ENCODE measurements at places on chromosomes 5 and 9.
A peak's percentile ranks its signal among the peaks of the same experiment; 100 is the strongest.

GRCh38 chr5:103364074-103364473 is 105.5 kb downstream of the MACIR start:
- no peak for DNase-seq

DNA sequence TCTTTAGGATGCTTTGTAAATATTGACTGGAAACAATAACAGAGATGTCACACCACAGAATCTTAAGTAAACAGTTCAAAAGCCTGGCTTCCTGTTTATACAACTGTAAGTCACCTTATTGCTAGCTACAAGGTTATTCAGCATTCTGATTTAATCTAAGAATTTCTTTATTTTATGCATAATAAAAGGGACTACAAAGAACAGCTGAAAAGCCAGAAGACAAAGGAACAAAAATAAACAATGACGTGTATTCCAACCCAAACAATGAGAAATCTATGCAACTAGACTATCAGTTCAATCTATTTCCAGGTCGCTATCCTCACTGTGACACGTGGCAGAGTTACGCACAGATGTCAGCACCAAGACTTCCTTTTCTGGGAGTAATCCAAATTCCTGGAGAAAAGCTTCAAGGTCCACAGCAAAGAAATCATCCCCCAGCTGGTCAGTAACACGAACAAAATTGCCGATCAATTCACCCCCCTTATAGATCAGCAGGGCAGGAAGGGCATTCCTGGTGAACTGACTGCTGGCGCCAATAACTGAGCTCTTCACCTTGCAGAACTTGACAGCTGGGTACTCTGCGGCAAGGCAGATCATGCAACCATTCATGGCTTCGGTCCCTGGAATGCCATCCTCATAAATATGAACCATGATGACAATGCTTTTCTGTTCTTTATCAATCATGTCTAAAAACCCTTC is 8.4 kb downstream of the PDCL start:
- no peak for DNase-seq

GRCh38 chr5:97854871-97855762 is 672.1 kb upstream of the RIOK2 start:
- DNase-seq, result peak; percentile 38

DNA sequence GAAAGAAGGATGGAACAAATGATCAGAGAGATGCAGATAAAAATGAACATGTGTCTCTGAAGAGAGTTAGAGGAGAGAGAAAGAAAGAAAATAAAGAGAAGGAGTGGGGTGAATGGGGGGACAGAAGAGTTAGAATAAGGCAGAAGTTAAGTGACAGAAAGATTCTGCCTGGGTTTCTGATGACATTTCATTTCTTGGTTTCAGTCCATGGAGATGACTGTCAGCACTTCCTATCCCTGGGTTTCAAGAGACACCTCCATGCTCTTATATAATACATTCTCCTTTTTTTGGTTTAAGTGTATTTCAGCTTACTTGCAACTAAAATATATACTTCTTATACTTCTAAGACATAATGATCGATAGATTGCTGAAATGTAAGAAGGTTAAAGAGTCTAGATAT is 213.0 kb upstream of the IL12B start:
- no peak for DNase-seq

GRCh38 chr9:71908825-71909224 is 2.2 kb downstream of the ABHD17B start:
- DNase-seq, result no peak

GRCh38 chr5:35136386-35136785 is 88.6 kb upstream of the AGXT2 start:
- peak; percentile 53 for DNase-seq

- peak; percentile 5 for DNase-seq
These were observed 66.9 kb downstream of the SYK start for GRCh38 chr9:90868555-90868954.

- DNase-seq, result no peak
These were observed 17.4 kb downstream of the SEC61B start for GRCh38 chr9:99239341-99240060.

DNA sequence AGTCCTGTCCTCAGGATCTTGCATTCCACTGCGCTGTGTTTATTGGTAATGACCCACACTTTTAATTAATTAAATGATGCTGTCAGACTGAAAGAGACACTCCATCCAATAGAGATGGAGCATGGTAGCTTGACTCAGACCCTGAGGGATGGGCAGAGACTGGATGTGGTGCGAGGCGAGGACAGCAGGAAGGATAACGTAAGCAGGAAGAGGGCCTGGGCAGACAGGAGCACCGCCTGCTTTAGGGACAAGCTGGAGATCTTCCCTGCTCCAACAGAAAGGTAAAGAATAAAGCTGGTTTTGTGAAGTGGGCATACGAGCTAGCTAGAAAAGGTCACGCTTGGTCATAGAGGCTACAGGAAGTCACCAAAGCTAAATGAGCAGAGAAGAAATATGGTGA is 3.6 kb upstream of the DOCK8 start:
- no peak for DNase-seq

DNA sequence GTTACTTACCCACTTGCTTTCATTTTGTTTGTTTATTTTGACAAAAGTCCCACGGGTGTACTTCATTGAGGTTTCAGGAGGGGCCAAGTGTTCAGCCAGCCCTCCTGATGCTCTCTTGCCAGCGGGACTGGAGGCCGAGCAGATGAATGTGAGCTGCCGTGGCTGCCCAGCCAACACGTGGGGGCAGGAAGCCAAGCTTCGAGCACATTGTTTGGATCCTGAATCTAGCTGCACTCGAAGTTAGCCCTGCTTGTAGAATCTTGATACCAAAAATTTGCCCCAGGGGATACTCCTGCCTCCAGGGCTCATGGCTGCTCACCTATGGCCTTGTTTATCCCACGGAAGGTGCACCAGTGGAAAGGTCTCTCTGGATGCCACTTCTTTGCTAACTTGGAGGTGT is 49.3 kb downstream of the RASGEF1C start:
- DNase-seq, result no peak

DNA sequence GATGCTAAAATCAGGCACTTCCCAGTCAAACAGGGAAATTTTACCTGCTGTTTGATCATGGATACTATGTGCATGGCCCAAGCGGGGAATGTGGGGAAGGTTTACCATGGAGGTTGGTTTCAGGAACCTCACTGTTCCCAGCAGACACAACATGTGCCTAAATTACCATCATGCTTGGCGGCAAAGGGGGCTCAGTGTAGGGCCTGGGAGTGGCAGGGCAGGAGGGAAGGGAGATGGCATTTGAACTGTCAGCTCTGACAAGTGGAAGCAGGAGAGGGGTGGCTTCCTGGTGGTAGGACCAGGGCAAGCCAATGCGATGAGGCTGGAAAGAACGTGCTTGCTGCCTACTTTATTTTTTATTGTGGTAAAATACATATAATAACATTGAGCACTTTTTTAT is 71.7 kb upstream of the SLC25A51 start:
- no peak for DNase-seq

DNA sequence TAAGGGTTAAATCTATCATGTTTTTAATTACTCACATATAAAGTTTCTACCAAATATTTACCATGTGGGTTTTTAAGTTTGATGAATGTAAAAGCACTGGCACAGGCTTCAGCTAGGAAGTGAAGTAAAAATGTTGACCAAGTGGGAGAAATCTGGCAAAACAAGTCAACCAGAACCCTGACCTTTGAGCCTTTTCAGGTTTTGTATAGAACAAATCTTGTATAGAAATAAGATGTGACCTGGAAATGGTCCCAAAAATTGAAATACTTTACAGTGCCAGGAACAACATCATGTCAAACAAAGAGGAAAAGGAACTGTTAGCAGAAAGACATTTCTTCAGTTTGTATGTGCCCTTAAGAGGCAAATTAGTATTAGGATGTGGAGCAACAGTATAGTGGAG is 137.6 kb downstream of the CCDC192 start:
- no peak for DNase-seq

DNA sequence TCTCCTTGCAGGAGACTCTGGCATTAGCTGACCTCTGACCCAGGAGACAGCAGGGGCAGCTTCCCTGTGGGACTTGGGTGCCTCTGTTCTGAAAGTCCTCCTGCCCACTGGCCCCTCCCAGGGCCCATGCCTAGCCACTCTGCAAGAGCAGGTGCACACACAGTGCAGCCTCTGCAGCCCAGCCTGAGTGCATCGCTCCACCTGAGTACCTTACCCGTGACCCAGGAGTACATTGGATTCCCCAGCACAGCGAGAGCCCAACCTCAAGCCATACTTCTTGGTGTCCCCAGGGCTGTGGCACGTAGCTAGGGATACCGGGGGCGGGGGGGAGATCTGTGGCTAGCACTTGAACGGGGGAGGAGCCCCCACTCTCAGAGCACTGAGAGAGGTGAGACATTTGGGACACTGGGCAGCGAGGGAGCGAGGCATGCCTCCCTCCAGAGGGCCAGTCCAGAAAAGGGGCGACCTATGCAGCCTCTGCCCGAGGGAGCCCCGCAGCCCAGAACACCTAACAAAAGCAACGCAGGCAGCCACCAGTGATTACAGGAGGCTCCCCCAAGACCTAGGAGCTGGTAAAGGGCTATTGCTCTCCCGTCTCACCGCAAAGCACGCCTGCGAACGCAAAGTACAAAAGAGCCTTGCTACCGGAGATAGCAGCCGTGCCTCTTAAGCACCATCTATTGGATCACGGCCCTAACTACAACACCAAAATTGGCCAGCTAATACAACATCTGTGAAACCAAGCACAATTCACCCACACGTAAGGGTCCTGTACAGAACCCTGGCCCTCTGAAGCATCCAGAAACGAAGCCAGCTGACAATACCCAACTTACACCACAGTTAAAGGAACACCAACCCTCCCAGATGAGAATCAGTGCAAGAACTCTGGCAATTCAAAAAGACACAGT is 826 bp upstream of the PRDM9 start:
- DNase-seq, result peak; percentile 9

GRCh38 chr5:72355706-72356299 is 35.6 kb downstream of the PTCD2 start:
- no peak for DNase-seq

- DNase-seq, result no peak
These were observed 143.7 kb downstream of the TRIO start for GRCh38 chr5:14286574-14287421.

GRCh38 chr5:123659495-123659894 is 147.5 kb downstream of the CSNK1G3 start:
- DNase-seq, result no peak

DNA sequence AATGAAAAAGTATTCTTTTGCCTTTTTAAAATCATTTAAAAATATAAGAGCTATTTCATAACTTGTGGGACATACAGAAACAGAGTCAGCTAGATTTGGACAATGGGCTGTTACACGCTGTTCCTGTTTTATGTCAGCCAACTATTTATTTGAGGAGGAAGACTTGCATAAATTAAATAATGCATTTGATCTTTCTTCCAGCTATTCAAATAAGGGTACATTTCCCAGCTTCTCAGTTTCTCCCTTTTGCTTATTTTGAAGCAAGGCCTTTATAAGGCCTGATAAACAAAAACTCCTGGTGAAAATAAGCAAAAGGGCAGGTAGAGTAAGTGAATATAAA is 6.5 kb downstream of the STOM start:
- DNase-seq, result no peak

DNA sequence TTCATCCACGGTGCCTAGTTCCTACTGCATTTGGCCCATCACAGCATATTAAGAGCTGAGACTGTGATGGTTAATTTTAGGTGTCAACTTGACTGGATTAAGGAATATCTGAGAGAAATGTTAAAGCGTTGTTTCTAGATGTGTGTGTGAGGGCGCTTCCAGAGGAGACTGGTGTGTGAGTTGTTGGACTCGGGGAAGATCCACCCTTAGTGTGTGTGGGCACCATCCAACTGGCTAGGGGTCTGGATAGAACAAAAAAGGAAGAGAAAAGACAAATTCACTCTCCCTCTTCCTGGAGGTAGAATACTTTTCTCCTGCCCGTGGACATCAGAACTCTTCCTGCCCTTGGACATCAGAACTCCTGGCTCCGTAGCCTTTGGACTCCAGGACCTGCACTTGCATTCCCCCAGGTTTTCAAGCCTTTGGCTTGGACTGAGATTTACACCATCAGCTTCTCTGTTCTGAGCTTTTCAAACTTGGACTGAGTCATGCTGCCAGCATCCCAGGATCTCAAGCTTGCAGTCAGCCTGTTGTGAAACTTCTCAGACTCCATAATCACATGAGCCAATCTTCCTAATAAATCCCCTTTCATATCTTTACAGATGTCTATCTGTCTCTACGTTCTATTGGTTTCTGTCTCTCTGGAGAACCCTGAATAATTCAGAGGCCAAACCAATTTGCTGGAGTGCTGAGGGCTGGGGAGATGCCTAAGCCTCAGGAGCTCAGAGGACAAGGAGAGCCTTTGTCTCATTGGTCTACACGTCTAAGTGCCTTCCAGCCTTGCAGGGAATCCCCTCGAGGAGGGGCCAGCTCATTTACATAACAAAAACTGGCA is 164.5 kb downstream of the DCP2 start:
- peak; percentile 56 for DNase-seq

GRCh38 chr9:92735636-92736562 is 28.7 kb downstream of the BICD2 start:
- no peak for DNase-seq

DNA sequence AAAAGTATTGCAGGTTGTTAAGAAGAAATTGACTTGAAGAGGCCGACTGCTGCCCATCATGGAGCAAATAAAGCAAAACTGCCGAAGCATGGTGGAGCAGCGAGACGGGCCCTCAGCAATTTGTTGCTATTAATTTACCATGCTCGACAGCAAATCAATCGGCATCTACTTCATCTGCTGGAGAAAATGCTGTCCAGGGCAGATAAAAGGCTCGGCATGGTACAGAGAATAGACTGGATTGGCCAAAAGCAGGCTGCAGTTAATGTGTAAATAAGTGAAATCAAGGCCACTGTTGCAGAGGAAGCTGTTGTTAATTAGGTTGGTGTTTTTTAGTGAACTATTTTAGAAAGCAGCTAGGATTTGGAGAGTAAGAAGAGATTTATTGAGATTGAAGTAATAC is 8.3 kb downstream of the TLE4 start:
- no peak for DNase-seq

DNA sequence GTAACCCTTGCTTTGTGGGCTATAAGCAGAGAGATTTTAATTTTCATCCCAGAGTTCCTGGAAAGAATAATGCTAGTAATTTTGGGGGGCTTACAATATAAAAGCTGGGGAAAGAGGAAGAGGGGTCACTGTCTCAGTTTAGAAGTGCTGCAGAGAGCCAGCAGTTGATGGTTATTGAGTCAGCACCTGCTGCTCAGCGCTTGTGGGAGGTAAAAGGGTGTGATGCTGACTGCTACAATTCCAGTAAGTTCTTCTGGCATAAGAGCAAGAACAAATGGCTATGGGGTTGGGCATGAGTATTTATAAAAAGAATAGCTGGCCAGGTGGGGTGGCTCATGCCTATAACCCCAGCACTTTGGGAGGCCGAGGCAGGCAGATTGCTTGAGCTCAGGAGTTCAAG is 88.5 kb downstream of the MAST4 start:
- DNase-seq, result no peak

DNA sequence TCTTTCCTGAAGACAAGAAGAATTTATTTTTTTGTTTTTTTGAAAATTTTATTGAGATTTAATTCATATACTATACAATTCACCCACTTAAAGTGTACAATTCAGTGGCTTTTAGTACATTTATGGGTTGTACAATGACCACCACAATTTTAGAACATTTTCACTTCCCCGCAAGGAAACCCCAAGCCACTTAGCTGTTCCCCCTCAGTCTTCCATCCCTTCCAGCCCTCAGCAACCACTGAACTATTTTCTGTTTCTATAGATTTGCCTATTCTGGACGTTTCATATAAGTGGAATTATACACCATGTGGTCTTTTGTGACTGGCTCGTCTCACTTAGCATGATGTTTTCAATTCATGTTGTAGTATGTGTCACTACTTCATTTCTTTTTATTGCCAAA is 28.0 kb downstream of the DNAI1 start:
- no peak for DNase-seq
